ENCODE measurements at places on chromosomes 3 and 15.

- no peaks in the 10 kb centered on the region for H3K36me3 ChIP-seq
- DNase-seq, result no peak
- H3K4me3 ChIP-seq, result no peak overlapping the region
- H3K27ac ChIP-seq, result no peak overlapping the region
- H3K27me3 ChIP-seq, result no peaks in the 10 kb centered on the region
- H3K4me1 ChIP-seq, result no peaks in the 10 kb centered on the region
Measured at GRCh38 chr15:33375236-33375635, 64.5 kb downstream of the RYR3 start.

DNA sequence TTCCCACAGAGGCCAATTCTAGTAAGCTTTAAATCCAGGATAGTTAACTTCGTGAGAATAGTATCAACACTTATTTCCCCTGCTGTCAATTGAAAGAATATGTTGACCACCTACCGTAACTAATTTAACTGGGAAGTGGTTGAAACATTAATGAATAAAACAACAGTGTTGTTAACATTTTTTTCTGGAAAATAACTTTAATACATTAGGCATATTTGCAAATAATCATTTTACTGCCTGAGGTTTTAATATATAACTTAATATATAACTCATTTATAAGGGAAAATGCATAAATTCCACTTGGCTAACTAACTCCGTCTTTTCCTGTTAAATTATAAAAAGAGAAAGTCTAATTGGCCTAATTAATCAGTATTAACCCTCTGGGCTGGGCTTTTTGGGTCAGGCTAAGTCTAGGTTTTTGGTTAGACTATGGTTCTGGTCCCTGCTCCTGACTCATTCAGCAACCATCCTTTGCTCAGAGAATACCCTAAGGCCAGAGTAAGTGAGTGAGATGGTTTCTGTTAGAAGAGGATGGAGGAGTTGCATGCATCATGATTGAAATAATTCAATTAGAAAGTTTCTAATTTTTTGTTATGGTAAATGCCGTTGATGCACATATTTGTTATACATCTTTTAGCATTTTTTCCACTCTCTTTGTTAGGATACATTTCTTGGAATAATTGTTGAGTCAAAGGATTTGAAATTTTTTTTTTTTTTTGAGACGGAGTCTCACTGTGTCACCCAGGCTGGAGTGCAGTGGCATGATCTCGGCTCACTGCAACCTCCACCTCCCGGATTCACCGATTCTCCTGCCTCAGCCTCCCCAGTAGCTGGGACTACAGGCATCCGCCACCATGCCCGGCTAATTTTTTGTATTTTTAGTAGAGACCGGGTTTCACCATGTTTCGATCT, 10.8 kb upstream of the SKIL start:
- H3K27ac ChIP-seq, result no peak overlapping the region
- no peaks in the 10 kb centered on the region for H3K4me1 ChIP-seq
- H3K27me3 ChIP-seq, result no peaks in the 10 kb centered on the region
- no peaks in the 10 kb centered on the region for H3K36me3 ChIP-seq
- no peak for DNase-seq
- no peak overlapping the region for H3K4me3 ChIP-seq

DNA sequence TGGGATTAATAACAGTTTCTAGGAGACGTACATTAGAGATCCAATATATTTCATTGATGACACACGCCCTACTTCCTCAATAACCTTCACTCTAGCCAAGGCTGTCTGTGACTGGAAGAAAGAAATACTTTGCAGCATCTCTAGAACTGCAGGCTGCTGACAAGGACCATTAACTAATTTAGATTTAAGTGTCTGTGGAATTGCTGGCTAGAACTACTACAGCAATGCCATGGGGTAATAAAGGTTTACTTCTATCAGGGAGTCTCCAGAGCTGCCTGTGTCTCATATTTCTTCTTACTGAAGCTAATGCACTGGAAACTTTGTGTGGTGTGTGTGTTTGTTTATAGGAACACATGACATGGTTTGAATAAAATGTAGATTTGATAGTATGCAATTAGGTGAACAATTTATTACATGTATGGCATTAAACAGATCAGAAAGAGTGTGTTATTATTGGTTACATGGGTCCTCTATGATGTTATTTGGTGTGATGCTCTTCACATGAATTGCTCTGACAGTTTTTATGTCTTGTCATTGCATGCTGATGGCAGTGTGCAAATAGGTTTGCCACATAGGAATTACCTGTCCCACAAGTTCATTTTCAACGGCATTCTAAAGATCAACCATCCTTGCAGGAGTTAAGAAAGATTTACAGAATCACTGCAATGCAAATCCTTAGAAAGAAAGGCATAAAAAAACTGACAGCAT, 916.2 kb upstream of the CADM2 start:
- H3K4me3 ChIP-seq, result no peak overlapping the region
- DNase-seq, result no peak
- H3K36me3 ChIP-seq, result no peaks in the 10 kb centered on the region
- H3K27me3 ChIP-seq, result no peaks in the 10 kb centered on the region
- H3K27ac ChIP-seq, result no peak overlapping the region

- no peaks in the 10 kb centered on the region for H3K27me3 ChIP-seq
- no peaks in the 10 kb centered on the region for H3K36me3 ChIP-seq
- H3K4me1 ChIP-seq, result no peaks in the 10 kb centered on the region
- DNase-seq, result no peak
Measured at GRCh38 chr3:113185194-113185835, 26.0 kb upstream of the BOC start.

GRCh38 chr3:103624271-103624670, 1189.5 kb downstream of the ZPLD1 start:
- no peaks in the 10 kb centered on the region for H3K4me1 ChIP-seq
- no peaks in the 10 kb centered on the region for H3K27me3 ChIP-seq
- DNase-seq, result no peak
- H3K4me3 ChIP-seq, result no peak overlapping the region
- no peaks in the 10 kb centered on the region for H3K36me3 ChIP-seq
- no peak overlapping the region for H3K27ac ChIP-seq

DNA sequence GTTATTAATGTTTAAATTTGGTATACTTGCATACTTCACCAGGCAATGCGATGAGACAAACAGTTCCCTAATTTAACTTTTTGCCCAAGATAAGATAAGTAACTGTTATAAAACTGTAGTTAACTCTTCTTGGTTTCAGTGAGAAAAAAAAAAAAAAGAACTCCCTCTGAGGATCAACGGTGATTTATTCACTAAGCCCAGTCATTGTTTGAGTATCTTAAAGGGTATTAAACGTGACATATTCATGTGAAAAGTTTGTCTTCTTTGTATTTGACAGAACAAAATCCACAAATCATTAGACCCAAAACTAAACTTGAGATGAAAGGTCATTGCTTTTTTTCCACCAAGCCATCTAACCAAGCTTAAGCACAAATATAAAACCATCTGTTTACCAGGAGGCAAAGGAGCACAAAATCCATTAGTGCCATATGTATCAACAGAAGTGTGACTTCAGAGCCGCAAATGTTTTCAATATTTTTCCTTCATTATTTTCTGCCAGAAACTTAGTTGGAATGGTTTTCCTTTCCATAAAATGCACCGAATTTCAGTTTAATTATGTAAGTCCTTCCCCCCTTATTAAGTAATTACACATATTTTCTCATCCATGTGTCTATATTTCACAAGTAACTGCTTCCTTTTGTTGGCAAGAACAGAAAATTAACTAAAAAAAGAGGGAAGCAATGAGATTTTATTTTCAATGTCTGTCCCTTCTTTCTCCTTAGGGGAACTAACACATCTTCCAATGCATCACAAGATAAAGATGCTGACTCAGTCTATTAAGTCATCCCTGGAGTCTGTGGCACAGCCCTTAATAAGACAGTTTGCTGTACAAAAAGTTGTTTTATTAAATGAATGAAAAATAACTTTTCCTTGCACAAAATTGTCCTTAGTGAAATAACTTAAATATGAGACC, 92.2 kb upstream of the RAP2B start:
- no peaks in the 10 kb centered on the region for H3K36me3 ChIP-seq
- no peaks in the 10 kb centered on the region for H3K27me3 ChIP-seq
- no peaks in the 10 kb centered on the region for H3K4me1 ChIP-seq
- H3K4me3 ChIP-seq, result no peak overlapping the region
- no peak overlapping the region for H3K27ac ChIP-seq
- no peak for DNase-seq

GRCh38 chr3:188554404-188554803, 400.4 kb downstream of the LPP start:
- H3K36me3 ChIP-seq, result no peaks in the 10 kb centered on the region
- no peak overlapping the region for H3K27ac ChIP-seq
- H3K27me3 ChIP-seq, result no peaks in the 10 kb centered on the region
- no peak for DNase-seq
- no peak overlapping the region for H3K4me3 ChIP-seq
- peaks cover 15% of the 10 kb centered on the region for H3K4me1 ChIP-seq

DNA sequence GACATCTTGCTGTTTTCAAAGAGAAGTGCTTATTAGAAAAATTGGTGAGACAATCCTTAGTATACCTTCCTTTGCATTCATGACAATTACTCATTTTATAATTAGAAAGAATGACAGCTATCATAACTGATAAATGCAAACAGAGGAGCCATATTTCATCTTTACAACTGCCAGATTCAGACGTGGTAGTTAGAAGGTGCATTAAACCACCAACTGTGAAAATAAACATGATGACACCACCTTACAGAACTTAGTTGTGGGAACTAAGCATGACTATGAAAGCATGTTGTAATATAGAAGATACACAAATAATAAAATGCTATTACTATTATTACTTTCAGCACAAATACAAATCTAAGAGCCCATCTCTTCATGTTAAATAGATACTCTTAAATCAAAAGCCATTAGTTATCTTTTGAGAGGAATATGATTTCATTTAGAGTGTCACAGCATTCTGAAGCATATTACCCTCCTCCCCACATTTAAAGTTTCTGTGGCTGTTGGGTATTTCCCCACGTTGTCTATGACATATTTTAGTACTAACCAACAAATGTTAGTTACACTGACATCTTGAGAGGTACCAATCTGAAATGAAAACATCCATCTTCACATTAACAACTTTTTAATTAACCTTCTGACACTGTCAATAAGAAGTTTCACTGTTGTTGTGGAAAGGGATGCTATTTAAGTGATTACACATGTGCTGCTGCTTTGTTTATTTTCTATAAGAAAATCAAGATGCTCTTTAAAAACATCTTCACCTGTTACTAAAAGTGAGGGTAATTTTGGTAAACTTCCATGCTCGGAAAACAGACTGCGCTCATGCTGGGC, 163.8 kb downstream of the LSAMP start:
- no peaks in the 10 kb centered on the region for H3K4me1 ChIP-seq
- no peak overlapping the region for H3K27ac ChIP-seq
- H3K36me3 ChIP-seq, result no peaks in the 10 kb centered on the region
- no peaks in the 10 kb centered on the region for H3K27me3 ChIP-seq
- DNase-seq, result no peak

- no peaks in the 10 kb centered on the region for H3K27me3 ChIP-seq
- peak; percentile 76 for DNase-seq
- H3K4me1 ChIP-seq, result peaks cover 57% of the 10 kb centered on the region
- no peaks in the 10 kb centered on the region for H3K36me3 ChIP-seq
Measured at GRCh38 chr3:194871864-194872668, 186.4 kb downstream of the FAM43A start.

DNA sequence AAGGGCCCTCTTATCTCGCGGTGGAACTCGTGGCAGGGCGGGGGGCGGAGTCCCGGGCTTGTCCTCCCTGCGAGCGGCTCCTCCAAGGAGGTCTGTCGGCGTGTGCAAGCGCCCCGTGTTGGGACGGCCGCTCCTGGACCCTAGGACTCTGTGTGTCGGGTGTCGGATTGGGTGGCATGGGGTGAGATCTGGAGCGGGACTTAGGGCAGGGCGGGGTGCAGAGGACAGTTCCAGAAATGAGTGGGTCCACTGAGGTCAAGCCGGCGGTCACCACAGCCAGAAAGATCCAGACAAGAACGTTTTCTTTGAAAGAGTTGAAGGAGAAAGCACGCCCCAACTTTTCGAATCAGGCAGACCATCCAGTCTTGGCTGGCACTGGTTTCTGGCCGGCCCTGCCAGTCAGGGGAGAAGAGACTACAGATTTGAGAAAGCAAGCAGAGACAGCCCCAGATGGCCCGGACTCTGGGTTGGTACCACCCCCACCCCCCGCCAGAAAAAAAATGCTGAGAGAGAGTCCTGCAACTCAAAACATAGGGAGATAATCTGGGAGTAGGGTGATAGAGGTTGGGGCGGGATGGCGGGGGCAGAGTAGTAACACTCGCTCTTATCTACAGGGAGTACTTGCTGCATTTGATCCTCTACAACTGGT, 784 bp upstream of the CISH start:
- H3K27me3 ChIP-seq, result no peaks in the 10 kb centered on the region
- peaks cover 41% of the 10 kb centered on the region for H3K4me1 ChIP-seq
- H3K36me3 ChIP-seq, result no peaks in the 10 kb centered on the region
- no peak for DNase-seq
- peak overlapping the region; percentile 96 for H3K27ac ChIP-seq

DNA sequence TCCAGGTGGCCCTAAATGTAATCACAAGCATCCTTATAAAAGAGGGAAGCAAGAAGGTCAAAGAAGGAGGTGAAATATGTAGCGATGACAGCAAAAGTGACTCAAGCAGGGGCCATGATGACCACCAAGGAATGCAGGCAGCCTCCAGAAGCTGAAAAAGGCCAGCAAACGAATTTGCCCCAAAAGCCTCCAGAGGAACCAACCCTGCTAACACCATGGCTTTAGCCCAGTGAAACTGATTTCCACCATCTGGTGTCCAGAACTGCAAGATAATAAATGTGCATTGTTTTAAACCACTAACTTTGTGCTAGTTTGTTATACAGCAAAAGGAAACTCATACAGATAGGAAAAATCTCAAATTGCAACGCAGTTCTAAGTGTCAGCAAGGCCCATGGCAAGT, 23.0 kb upstream of the RBSN start:
- H3K4me1 ChIP-seq, result no peaks in the 10 kb centered on the region
- peaks cover 7% of the 10 kb centered on the region for H3K27me3 ChIP-seq
- no peaks in the 10 kb centered on the region for H3K36me3 ChIP-seq

- H3K27me3 ChIP-seq, result no peaks in the 10 kb centered on the region
- no peak for DNase-seq
- H3K4me1 ChIP-seq, result no peaks in the 10 kb centered on the region
- H3K36me3 ChIP-seq, result no peaks in the 10 kb centered on the region
Measured at GRCh38 chr3:151660885-151661284, 72.8 kb upstream of the AADACL2 start.

- no peaks in the 10 kb centered on the region for H3K36me3 ChIP-seq
- H3K4me1 ChIP-seq, result no peaks in the 10 kb centered on the region
- no peak for DNase-seq
- no peaks in the 10 kb centered on the region for H3K27me3 ChIP-seq
- H3K27ac ChIP-seq, result no peak overlapping the region
Measured at GRCh38 chr3:79845546-79845945, 77.7 kb upstream of the ROBO1 start.

GRCh38 chr15:94456226-94456625, 224.9 kb downstream of the MCTP2 start:
- H3K27ac ChIP-seq, result no peak overlapping the region
- DNase-seq, result no peak
- H3K4me1 ChIP-seq, result no peaks in the 10 kb centered on the region
- no peaks in the 10 kb centered on the region for H3K27me3 ChIP-seq
- H3K36me3 ChIP-seq, result no peaks in the 10 kb centered on the region
- no peak overlapping the region for H3K4me3 ChIP-seq

GRCh38 chr3:108879915-108880314, 57.3 kb downstream of the TRAT1 start:
- no peaks in the 10 kb centered on the region for H3K27me3 ChIP-seq
- DNase-seq, result no peak
- no peak overlapping the region for H3K27ac ChIP-seq
- H3K4me3 ChIP-seq, result no peak overlapping the region
- H3K4me1 ChIP-seq, result no peaks in the 10 kb centered on the region
- no peaks in the 10 kb centered on the region for H3K36me3 ChIP-seq

Data from transverse colon (tissue), 4 donors.